ENCODE measurements at places on chromosomes 13 and 19. TPM values are rescaled to one million over a fixed set of nuclear protein-coding genes. Genes with fewer than 3 reads are reported as not detected.

Gene TYROBP
- total RNA-seq: not detected

Gene ETFB
- 180 TPM for total RNA-seq

DNA sequence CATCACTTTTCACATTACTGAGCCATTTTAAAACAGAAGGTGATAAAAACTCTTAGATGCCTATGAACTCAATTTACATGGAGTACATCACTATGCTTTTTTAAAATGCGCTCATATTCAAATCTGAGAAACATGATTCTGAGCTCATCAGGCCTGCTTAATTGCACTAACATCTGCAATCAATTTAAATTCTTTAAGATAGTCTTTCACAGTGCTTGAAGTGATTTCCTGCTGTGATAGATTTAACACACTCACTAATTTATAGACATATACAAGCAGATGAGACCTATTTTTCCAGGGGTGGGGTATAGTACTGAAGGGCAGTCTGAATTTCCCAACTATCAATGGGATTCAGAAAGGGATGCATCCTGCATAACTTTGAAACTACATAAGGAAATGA, 82.9 kb downstream of the DIAPH3 start:
- no peak for DNase-seq

- DNase-seq: no peak
Measured at GRCh38 chr19:18457483-18458331, 19.8 kb upstream of the ISYNA1 start.

DNA sequence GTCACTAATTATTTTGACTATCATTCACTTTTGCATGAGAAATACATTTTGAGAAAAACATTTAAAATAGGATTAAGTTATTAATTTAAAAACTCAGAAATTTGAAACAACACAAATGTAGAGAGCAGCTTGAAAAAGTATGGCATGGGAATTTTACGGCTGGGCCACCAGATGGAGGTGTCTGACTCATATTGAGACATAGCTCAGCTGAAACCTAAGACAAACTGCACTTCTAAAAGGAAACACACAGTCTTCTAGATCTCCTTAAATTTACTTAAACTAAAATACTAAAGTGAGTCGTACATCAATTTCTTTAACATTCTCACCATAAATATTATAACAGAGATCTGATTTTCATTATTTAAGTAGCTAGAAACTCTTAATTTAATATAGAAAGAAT, 41.9 kb upstream of the POSTN start:
- DNase-seq: no peak
